Foreskin keratinocyte (primary cell): ENCODE measurements at places on chromosomes 6 and 20. TPM values are rescaled to one million over a fixed set of nuclear protein-coding genes. Genes with fewer than 3 reads are reported as not detected.

MYH7B gene
- 0.10 and 0.11 TPM in 2 replicates for total RNA-seq

DNA sequence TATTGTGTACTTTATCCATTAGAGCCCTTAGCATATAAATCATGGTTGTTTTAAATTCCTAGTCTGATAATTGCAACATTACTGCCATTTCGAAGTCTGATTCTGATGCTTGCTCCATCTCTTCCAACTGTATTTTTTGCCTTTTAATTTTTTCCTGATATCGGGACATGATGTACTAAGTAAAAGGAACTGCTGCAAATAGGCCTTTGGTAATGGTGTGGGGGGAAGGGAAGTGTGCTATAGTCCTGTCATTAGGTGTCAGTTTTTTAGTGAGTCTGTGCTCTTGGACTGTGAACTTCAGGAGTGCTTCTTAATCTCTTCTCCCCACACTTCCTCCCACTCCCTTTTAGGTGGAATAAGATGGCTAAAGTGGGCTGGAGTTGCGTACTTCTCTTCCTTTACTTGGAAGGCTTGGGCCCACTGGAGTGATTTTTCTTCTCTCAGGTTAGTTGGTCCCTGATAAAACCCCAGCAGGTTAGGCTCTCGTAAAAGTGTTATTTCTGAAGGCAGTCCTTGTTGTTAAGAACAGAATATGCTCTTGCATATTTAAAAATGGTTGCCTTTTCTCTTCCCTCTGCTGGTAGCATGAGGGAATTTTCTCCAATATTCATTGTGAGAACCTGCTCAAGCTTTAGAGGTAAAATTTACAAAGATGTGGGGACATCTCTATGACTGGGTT is 18.1 kb downstream of the STXBP5 start:
- no peak for DNase-seq

- no peak for DNase-seq
Observed at GRCh38 chr6:144678844-144679243, 393.7 kb downstream of the UTRN start.

GRCh38 chr20:10306440-10307358 is 88.1 kb downstream of the SNAP25 start:
- DNase-seq: peak; percentile 37

DNA sequence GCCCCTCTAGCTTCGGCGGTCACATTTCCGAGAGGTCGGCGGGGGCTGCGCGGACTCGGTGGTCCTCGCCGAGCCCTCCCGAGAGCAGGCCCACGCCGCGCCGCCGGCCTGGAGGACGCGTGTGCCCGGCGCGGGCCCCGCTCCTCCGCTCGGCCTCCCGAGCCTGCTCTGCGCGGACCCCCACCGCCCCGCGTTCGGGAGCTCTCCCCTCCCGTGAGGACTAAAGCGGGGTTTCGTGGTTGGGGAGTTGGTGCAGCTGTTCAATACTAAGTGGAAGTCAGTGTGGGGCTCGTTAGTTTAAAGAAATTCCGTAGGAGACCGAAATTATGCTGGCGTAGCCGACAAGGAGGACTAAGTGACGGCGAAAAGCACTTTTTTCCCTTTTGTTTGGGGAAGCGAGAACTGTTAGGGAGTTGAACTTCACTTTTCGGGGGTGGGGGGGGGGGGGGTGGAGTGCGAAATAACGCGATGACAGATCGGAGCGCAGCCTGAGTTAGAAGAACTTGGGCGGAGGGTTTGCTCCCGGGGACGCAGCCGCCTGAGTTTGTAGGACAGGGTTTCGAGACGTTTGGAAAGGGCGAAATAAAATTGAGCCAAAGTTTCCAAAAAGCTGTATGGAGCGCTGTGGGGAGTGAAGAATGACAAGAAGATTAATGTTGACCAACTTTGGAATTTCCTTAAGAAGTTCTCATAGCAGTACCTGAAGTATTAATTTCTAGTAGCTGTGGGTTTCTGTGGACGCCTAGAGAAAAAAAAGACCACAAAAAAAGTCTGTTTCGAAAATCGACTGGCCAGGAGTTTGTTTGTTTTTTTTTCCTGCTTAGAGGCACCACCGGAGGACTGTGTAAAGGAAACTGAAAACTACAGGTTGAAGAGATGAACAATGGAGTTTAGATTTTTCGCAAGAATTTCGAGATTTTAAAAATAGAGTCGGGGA is 1.4 kb downstream of the QKI start:
- no peak for DNase-seq
